ENCODE measurements at places on chromosomes 12 and 14. TPM values are rescaled to one million over a fixed set of nuclear protein-coding genes. Genes with fewer than 3 reads are reported as not detected.

The SLCO1B1 gene
- not detected for total RNA-seq

The SYNDIG1L gene
- not detected for total RNA-seq

The FOXN4 gene
- not detected for total RNA-seq

The PLXNC1 gene
- 26.4 TPM for total RNA-seq

The DAZAP2 gene
- total RNA-seq, result 275 TPM

The ASPG gene
- not detected for total RNA-seq

The MSRB3 gene
- not detected for total RNA-seq

The PGAM5 gene
- 28.1 TPM for total RNA-seq

The TPPP2 gene
- total RNA-seq, result not detected

The INSM2 gene
- total RNA-seq, result not detected

The NOS1 gene
- not detected for total RNA-seq

The CYP27B1 gene
- total RNA-seq, result 0.64 TPM

The CATSPERB gene
- total RNA-seq, result 6.7 TPM

The ART4 gene
- not detected for total RNA-seq

GRCh38 chr14:69845787-69846186 is 33.4 kb upstream of the SMOC1 start:
- no peak for DNase-seq

GRCh38 chr12:110943373-110943772 is 23.0 kb upstream of the MYL2 start:
- no peak for DNase-seq

DNA sequence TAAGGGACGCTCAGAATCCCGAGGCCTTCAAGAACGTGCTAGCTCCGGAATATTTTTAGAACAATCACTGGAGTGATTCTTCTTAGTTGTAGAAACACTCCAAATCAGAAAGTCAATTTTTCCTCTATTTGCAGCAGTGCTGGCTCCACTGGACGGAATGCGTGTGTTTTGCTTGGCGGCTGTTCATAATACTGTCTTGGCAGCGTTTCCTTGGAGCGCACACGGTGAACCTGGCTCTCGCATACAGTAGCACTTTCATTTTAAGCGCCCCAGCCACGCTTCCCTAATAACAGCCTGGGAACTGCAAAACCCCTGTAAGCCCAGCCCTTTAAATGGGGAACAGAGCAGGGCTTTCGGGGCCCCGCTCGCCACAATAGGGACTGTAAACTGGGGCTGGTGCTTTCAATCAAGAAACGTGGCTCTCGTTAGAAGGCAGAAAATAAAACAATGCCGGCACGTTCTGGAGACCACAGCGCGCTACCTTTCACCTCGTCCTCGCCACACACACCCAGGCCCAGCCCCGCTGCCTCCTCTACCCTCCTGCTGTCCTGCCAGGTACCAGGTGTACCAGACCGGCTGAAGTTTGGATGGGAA is 79.9 kb downstream of the BCL11B start:
- DNase-seq, result peak; percentile 58

GRCh38 chr14:77347751-77348150 is 26.9 kb downstream of the GSTZ1 start:
- no peak for DNase-seq

GRCh38 chr14:30385925-30386324 is 173.0 kb upstream of the G2E3 start:
- no peak for DNase-seq

- DNase-seq, result no peak
Observed at GRCh38 chr14:89411976-89412375, 5.1 kb downstream of the FOXN3 start.

- DNase-seq, result peak; percentile 10
Observed at GRCh38 chr12:5003025-5003666, 40.5 kb upstream of the KCNA5 start.

- DNase-seq, result no peak
Observed at GRCh38 chr12:110354172-110354780, 49.2 kb downstream of the ANAPC7 start.

GRCh38 chr12:93780101-93780641 is 103.0 kb downstream of the CRADD start:
- no peak for DNase-seq

DNA sequence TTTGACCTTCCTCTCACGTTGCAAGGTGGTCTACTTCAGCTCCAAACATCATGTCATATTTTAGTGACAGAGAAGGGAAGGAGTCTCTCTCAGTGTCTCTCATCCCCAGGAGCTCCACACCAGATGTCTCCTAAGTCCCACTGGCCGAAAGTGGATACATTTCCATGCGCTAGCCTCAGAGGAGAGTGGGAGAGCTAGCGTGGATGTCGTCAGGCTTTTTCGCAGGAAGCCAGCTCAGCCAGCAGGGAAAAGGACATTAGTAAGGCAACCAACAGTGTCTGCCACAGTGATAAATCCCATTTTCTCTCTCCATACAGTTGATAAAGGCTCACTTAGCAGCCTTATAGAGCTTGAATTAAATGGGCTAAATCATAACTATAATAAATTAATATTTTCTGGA is 155.7 kb downstream of the PELI2 start:
- no peak for DNase-seq

GRCh38 chr12:4447151-4447550 is 1.5 kb upstream of the FGF6 start:
- DNase-seq, result no peak

GRCh38 chr12:114848666-114849065 is 164.7 kb upstream of the TBX3 start:
- no peak for DNase-seq

DNA sequence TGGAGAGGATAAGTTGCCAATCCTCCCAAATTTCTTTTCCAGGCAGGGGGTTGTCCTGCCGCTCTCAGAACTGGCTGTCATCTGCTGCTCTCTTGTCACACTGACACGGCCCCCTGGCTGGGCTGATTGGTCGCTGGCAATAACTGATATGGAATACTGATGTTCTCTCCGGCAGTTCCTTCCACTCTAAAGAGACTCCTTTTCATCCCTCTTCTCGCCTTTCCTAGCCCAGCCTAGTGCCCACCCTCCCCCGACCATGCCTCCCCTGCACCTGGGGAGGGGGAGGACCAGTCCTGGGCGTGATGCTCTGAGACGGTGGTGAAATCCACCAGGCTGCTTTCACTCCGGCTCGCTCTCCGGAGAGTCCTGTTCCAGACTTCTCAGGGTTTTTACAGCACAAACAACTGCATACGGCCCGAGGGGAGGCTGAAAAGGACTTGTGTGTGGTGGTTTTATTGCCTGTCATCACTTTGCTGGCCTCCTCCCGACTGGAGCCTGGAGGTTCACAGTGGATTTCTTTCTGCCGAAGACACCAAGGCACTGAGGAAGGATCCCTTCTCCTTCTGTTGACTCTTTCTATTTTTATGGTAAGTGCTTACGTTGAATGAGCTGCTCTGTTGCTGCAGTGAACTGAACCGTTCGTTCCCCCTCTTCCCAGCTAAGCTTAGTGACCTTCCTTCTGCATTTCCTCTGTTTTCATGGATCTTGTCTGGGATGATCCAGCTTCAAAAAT is at the start of gene ANO4:
TSS of gene ANO4 (plus strand) at position 336 of the 733 bp plus-strand sequence. CDS start 107,010 bp downstream, outside the sequence.
- no peak for DNase-seq

DNA sequence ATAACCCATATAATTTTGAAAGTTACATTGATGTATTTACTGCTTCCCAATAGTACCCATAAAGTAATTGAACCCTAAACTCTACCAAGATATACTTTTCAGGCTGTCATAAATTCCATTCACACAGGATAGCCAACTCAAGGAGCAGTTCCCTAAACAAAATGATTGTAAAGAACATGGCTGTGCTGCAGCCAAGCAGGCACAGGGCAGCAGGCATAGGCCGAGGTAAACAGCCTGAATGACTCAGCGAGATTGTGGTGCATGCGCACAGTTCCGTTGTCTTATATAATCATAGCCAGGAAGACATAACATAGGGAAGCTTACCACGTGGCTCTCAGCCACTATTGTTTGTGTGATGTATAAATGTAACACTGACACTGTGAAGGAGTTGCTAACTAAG is 344.9 kb downstream of the FSCB start:
- no peak for DNase-seq

DNA sequence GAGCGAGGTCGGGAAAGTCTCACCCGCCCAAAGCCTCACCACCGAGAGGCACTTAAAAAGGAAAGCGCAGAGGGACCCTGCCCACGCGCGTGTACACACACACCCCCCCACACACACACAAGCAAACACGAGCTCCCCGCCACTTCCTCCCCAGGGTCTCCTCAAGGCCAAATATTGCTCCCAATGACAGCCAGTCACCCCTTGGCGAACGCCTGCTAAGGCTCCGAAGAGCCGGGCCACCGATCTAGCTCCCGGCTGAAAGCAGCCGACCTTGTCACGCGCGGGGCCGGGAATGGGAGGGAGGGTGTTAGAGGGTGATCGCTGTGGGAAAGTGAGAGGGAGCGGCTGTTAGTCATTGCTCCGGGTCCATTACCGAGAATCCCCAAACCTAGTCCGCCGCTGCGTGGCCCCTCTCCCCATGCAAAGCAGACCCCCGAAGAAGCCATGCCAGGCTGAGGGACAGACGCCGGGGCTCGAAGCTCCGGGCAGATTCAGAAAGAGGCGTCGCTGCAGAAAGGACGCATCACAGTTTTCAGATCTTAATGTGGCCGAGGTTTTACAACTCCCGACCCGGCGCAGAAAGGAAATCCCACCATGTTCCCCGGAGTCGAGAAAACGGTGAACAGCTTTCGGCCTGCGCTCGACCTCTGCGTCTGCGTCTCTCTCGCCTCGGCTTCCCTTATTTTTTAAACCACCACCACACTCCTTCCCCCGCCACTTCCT is 2.6 kb downstream of the BMP4 start:
- DNase-seq, result no peak

DNA sequence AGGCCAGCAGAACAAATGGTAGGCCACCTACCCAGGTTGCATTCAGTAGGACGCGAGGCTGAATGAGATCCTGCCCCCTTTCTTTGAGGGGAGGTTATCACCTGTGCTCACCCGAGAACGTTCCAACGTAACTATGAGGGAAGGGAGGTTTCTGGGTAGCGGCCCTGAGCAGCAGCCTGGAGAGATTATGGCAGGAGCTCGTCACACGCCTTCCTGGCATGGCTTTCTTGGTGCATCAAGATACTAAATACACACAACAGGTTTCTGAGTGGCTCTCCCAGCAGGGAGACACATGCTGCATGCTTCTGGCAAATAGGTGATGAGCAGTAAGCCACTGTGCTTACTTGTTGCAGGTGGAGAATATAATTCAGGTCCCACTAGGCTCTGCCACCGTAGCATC is 147.7 kb downstream of the CALM1 start:
- no peak for DNase-seq

- no peak for DNase-seq
Observed at GRCh38 chr12:109730306-109731145, 16.9 kb downstream of the FAM222A start.

DNA sequence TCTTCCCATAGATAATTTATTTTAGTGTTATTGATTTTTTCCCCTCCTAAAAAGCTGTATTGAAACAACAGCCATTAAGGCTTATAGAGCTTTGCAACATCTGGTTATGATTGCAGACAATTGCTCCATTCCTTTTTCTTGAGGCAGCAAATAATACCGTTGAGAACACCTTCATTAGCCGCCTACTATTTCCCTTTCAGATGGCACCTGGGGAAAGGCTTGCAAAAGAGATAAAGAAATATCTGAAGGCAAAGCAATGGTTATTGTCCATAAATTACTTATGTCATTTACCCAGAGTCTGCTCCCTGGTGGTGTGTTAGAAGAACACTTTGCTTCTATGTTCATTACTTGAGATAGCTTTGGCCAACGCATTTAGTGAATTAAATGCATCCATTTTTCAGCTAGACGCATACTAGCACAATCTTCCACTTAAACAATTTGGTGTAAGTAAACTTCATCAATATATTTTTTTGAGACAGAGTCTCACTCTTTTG is 377.8 kb downstream of the KCNH5 start:
- DNase-seq, result no peak

DNA sequence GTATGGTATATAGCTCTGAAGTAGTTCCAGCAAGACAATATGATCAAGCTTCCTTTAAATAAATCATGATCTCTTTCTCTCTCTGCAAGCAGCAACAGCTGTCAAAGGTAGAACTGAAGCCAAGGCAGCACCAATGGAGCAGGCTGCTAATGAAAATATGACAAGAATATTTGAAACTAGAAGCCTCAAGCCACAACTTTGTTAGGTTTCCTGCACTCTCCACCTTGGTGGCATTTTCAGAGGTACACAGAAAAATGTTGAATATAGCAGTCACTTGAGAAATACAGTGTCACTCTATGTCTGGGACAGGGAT is 43.8 kb upstream of the PSMA6 start:
- no peak for DNase-seq

DNA sequence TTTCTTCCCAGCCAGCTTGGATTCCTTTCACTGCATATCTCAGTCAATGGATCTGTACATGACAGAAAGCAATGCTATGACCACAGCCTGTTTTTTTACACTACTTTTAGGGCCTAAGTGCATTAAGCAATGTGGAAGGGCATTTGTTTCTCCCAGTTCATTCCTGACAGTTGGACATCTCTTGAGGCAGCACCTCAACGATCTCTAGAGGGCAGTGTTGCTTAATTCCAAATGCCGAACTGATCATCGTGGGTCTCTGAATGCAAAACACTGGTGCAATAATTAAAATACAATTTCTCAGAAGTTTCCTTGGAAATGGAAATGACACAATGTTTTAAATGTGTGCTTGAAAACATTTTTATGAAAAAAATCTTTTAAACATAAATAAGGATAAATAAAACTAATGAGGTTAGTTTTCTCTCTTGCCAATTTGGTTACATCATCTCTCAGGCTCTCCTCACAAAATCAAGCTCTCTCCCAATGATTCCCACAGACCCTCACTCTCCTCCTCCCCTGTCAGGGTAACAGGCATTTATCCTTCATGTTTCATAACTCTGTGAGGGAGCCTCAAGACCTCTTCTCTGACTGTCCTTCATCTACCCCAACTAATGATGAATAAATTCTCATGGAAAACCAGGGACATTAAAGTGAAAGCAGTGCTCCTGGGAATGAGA is 192.4 kb upstream of the SLC16A7 start:
- DNase-seq, result peak; percentile 37

- no peak for DNase-seq
Observed at GRCh38 chr12:26043135-26044006, 81.5 kb downstream of the BHLHE41 start.

- DNase-seq, result peak; percentile 19
Observed at GRCh38 chr14:39015360-39015961, 87.6 kb downstream of the SEC23A start.

DNA sequence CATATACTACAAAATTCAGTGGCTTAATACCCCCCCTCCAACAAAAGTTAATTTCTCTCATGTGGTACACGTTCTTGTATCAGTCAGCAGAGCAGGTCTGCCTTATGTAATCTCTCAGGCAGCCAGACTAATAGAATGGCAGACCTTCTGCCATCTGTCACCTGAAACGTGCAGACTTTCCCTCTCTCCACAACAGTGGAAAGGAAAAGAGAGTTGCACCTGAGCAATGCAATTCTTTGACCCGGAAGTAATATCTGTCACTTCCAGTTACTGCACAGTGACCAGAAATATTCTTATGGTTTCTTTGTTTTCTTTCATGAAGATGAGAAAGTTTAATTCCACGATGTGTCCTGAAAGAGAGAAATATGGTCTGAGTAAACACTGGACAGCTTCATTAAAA is 14.4 kb downstream of the KERA start:
- no peak for DNase-seq

DNA sequence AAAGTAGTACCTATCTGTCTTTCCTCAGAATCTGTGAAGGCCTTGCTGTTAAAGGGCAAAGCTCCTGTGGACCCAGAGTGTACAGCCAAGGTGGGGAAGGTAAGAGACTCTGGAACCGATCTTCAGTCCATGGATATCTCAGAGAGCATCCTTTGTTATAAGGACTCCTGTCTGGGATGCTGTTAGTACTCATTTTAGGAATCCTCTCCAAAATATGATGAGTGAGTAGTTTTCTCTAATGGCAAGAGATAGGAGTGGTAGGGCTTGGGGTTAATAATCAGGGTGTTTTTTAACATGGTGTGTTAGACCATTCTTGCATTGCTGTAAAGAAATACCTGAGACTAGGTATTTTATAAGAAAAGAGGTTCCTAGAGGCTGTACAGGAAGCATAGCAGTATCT is 1.9 kb downstream of the PARP2 start:
- no peak for DNase-seq

Measured in CD4-positive, alpha-beta memory T cell (primary cell).